ENCODE measurements at places on chromosomes 2 and 18.
A peak's percentile ranks its signal among the peaks of the same experiment; 100 is the strongest.

DNA sequence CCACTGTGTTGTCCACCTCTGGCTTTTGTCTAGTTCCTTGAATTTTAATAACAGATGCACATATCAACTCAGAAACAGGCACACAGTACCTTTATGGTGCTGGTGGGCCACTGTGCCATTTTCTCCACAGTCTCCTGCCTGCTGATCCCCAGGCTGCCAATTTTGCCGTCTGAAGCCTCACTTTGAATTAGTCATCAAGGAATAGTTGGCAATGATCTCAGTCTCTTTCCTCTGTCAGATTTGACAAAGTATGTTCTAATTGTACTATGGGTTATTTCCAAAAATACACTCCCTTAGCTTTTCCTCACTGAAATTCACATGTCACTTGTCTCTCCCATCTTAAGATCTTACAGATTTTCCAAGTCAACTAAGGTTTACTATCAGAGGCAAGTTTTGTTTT, 140.7 kb downstream of the ZNF516 start:
- DNase-seq = no peak

- no peak for DNase-seq
Measured at GRCh38 chr2:62307469-62308389, 111.8 kb downstream of the B3GNT2 start.

- DNase-seq = no peak
Measured at GRCh38 chr2:5285872-5286769, 406.1 kb upstream of the SOX11 start.

DNA sequence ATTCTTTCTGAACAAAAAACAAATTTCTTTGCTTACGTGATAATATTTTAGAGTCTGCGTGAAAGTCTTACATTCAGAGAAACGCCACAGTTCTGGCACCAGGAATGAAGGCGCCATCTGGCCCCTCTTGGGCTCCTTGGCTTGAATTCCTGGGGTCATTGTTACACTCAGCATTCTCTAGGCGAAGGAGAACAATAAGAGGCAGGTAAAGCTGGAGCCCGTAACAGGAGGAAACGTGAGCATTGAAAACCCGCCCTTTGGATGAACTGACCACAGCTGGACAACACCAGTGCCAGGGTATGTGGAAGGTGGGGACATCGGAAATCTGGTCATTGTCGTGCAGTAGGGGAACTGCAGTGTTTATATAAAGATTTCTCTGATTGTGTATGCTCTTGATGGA, 144.8 kb downstream of the RNF152 start:
- no peak for DNase-seq

GRCh38 chr18:3798032-3798431, 348.1 kb downstream of the TGIF1 start:
- no peak for DNase-seq

DNA sequence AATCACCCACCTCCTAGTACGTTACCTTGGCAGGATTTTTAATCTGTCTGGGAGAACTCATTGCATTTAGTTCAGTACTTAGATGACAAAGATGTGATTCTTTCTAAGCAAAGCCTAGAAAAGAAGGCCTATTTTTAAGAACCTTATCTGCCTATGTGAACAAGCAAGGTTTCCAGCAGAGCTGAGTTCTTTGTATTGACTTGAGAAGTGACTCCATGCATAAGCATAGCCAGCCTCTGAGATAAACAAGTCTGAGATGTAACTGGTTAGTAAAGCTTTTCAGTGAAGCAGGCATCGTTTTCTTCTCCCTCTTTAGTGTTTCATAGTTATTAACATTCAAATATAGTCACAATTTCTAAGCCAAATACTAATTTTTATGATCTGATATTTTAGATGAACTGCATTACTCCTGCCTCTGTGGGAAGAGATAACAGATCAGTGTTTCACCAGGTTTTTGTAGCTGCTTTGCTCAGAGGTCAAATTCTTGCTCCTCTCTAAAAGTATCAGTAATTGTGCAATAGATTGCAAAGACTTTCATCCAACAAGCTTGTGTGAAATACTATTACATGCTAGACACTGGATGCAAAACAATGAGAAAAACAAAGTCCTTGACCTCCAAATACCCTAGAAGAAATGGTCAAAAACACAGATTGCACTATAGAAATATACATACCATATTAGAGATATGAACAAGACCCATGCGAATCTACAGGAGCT, 107.8 kb downstream of the MBD2 start:
- no peak for DNase-seq

- DNase-seq = no peak
Measured at GRCh38 chr2:238616681-238617080, 190.0 kb downstream of the ASB1 start.

- no peak for DNase-seq
Measured at GRCh38 chr18:23852236-23853045, 162.1 kb upstream of the TTC39C start.

DNA sequence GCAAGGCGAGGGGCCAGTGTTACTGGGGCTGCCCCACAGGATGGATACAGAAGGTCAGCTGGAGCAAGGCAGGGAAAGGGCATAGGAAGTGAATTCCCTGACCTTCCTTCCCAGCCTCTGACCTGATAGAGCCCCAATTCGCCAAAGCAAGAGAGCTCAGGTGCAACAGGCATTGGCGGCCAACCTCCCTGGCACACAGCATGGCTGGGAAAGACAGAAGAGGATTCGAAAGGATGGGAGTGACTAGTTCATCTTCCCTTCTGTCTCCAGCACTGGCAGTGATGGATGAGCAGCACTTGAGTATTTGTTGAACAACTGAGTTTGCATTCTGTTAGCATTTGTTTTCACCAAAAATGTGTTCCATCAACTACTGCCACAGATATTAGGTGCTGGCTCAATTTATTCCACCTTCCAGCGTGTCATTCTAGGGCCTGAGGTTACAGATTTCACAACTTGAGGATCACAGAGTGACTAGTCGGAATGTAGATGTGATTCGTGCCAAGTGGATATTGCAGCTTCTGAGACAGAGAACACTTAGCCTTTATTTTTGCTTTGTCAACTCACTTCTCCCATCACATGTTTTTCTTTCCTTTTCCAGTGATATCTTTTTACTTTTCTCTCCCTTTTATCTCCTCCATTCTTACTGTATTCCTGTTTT, 6.2 kb downstream of the COPS8 start:
- DNase-seq = peak; percentile 53

DNA sequence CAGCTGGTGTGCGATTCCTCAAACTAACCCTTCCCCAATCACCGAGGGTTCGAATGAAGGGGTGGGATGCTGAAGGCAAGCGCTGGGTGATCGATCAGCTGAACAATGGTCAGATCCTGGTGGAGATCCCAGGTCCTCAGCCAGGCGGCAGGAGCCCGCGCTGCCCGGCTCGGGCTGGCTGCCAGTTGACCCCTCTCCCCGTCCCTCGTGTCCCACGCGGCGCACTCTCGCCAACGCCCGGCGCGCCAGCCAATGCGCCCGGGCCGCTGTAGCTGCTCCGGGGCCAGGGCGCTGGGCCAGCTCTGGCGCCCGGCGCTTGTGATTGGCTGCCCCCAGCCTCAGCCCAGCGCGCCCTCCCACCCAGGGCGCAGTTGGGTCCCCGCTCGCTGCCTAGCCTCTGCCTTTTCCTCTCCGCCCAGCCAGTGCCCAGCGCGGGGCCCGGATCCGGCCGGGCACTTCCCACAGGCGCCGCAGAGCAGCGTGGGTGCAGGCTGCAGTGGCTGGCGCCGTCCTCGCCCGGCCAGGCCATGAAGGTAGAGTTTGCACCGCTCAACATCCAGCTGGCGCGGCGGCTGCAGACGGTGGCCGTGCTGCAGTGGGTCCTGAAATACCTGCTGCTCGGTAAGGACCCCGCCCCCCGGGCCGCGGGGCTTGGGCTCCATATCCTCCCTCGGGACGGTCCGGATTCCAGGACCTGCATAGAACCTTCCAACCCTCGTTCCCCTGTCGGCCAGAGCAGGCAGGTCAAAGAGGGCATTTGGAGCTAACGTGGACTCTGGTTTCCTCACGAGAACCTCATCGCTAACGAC, at the start of gene MOGAT1:
Gene MOGAT1, plus strand, starts transcription at position 400 of the 809 bp plus-strand sequence. Its CDS starts 128 bp downstream, at position 528.
- no peak for DNase-seq

DNA sequence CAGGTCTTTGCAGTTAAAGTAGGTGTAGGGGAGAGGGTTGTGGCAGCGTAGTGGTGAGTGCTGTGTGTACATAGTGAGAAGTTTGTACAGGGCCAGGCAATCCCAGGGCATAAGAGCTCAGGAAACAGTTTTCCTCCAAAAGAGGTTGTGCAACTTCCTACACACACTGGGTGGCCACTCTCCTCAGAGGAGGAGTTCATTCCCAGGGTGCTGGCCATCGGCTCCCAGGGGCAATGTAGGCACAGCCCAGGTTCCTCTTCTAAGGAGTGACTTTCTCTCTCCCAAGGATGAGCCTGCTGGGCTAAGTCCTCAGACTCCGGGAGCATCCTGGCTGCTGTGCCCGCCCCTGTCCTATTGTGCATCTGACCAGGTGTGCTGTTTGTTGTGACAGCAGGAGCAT, 3.0 kb downstream of the ACOXL start:
- DNase-seq = no peak

DNA sequence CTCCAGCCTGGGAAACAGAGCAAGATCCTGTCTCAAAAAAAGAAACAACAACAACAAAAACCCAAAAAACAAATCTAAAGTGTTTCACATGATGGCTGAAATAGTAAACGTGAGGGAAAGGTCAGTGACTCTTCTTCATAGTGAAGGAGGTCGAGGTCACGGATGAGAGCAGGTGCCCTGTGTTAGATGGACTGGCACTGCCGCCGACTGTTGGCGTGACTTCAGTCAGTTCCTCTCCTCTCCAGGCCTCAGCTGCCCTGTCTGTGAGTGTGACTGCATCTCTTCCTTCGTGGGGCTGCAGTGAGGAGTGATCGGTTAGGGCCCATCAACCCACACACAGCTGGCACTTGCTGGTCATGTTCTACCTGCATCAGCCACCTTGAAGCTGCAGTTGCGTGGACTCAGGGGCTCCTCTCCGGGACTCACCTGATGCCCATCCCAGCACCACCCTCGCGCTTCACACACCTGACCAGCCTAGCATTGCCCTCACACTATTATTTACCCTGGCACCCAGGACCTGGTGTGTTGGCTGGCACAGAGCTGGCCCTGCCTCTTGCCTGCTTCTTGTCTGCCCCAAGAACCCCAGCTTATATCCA, 30.1 kb upstream of the TMEM87B start:
- no peak for DNase-seq

GRCh38 chr2:240569998-240570530, 1.8 kb downstream of the RNPEPL1 start:
- DNase-seq = peak; percentile 10

Data from tibial nerve (tissue), 4 donors.